Stimulated activated naive B cell treated with anti-CD40 and anti-IgM and Interleukin-4, amounts not matched to agents 10 μg/mL and 1 μg/mL and 100 μg/mL, for 72 hours (primary cell): ENCODE measurements at places on chromosomes 3 and 15.

GRCh38 chr3:128190501-128190900 is 37.2 kb downstream of the EEFSEC start:
- no peak for DNase-seq

- DNase-seq = no peak
Observed at GRCh38 chr15:76035593-76035992, 23.4 kb upstream of the NRG4 start.

DNA sequence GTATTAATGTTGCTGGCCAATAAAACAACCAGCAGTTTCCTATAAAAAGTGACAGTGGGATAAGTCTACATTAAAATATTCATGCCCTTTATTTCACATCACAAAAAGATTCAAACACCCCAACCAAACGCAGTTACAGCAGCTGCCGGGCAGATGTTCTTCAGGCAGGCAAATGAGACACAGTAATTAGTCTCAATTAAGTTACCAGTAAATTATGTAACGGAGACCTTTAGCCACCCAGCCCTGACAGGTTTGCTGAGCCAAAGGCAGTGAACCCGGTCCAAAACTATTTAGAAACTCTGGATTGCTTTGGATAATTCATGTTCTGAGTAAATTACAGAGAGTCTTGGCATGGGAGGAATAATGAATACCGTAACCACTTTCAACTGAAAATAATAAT is 289.2 kb upstream of the LYSMD4 start:
- DNase-seq = no peak

- no peak for DNase-seq
Observed at GRCh38 chr3:115551016-115551415, 72.3 kb upstream of the GAP43 start.

- no peak for DNase-seq
Observed at GRCh38 chr15:101213147-101213546, 38.7 kb downstream of the CHSY1 start.

- DNase-seq = no peak
Observed at GRCh38 chr3:148975248-148975647, 16.1 kb upstream of the GYG1 start.

DNA sequence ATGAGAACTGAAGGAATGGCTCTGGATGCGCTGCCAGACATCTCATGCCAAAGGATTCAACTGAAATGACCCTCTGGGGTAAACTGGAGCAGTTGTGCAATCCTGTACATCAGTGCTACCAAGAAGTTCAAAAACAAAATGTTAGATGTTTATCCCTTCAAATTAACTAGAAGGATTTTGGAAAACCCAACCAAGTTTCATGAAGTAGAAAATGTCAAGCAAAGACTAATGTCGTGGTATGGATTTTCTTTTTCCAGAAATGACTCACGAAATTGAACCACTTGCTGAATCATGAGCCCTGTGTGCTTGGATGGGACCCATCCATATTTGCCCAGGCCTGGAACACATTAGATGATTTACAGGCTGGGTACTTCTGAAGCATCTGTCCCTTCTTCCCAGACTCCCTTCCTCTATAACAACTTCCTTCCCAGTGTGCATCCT is 101.6 kb downstream of the LRTM1 start:
- no peak for DNase-seq

- no peak for DNase-seq
Observed at GRCh38 chr3:174358252-174358651, 500.9 kb upstream of the NAALADL2 start.

DNA sequence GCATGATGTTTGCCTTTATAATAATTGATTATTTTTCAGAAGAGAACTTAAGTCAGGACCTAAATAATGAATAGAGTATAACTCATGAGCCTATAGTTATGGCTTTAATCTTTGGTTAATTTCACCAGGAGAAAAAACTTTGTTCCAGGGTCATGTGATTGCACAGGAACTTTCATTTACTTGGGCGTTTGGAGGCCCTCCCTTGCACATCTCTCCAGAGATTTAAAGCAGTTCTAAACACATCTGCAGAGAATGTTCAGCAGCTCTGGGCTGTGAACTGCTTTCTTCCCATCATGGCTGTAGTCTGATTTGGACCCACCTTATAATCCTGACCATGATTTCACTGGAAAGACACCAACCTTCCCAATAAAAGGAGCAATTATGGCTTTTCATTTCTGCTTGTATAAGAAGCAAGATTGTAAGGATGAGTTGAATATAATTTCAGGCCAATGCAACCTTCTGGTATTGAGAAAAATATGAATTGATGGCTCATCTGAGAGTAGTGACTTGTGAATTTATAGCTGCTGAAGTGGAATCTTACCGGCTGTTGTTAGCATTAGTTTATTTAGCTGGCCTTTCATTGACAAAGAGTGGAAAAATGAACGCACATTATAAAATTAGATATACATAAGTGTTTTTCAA is 80.9 kb upstream of the PRTG start:
- no peak for DNase-seq

DNA sequence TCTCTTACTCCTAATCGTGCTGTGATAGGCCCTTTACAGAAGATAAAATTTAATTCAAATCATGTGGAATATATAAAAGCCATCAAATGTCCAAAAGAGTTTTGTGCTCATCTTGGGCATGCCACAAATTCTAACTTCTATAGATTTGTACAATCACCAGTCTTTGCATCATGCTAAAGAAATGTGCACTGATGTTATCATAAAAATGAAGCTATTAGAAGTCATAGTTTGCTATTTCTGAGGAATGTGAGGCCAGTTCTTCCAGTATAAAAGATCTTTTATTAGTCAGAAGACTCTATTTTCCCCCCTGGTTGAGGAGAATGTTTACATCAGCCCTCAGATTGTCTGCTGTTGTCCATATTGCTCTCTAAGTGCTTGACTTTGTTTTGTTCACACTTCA is 2.1 kb upstream of the ANXA2 start:
- DNase-seq = no peak

- DNase-seq = no peak
Observed at GRCh38 chr3:49940667-49941249, 808 bp downstream of the RBM6 start.

DNA sequence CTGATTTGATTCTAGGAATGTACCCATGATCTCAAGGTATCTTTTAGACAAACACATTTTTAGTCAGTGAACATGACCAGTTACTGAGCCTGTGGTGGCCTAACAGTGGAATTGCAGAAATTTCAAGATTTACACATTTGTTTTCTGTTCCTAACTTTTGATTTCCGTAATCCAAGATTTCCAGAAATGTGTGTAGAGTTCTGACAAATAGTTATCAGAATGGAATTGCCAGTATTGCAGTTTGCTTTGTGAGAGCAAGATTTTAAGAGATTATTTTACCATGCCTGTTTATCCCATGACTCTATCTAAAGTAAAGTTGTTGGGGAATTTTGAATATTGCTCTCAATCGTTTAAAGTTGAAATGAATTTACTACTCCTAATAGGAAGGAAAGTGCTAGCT is 11.7 kb upstream of the UTS2B start:
- DNase-seq = no peak

DNA sequence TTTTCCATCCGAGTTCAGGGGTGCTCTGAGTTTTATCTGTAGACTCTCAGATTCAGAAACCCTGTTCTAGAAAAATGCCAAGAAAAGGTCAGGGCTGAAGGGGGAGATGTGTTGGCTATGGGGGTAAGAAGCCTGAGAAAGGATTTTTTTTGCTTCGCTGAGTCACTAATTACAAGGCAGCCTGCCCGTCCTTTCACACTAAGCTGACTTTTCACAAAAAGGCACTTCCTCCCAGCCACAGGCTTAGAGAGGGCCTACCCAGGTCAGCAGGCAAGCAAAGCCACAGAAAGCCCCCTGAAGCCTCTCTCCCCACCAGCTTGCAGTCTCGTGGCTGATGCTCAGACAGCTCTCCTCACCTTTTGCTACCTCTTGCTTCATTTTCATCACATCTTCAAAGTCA is 192.6 kb upstream of the PRICKLE2 start:
- DNase-seq = no peak

- no peak for DNase-seq
Observed at GRCh38 chr15:31974154-31974794, 56.0 kb upstream of the CHRNA7 start.

- no peak for DNase-seq
Observed at GRCh38 chr3:48679411-48680391, 6.0 kb downstream of the NCKIPSD start.

DNA sequence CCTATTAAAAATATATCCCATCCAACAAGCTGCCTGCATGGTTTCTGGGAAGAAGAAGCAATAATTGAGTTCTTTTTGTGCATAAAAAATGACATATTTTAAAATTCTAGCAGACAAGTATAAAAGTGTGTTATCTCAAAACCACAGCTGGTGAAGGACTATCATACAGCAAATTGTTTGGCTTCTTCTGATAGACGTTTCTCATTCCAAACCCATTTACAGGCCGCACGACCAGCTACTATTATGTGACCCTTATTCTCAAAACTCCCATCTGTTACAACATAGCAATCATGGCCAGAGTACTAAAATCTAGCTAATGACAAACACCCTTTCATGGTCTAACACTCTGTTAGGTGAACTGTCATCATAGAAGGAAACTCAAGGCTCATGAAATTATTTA is 21.7 kb downstream of the ETFA start:
- no peak for DNase-seq

DNA sequence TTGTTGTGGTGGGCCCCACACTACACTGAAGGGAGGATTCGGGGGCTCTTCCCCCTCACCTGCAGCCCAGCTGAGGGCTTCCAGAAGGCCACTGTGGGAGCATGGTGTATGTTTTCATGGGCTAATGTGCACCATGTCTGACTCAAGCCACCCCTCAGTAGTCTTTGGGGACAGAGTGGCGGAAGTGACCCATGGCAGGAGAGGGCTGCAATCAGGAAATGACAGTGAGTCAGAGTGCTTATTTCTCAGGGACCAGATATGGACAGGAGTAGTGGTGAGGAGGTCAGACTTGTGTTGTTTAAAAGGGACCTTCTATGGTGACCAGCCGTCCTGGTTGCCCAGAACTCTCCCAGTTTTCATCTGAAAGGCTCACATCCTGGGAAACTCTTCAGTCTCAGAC is 32.8 kb upstream of the SLC9A9 start:
- no peak for DNase-seq

DNA sequence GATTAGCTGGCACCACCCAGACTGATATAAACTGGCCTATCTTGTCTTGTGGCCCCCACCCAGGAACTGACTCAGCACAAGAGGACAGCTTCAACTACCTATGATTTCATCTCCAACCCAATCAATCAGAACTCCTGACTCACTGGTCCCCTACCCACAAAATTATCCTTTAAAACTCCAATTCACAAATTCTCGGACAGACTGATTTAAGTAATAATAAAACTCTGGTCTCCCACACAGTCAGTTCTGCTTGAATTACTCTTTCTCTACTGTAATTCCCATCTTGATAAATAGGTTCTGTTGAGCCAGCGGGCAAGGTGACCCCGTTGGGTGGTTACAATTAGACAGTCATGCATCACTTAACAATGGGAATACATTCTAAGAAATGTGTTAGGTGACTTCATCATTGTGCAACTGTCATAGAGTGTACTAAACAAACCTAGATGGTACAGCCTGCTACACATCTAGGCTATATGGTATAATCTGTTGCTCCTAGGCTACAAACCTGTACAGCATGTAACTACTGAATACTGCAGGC is 48.1 kb upstream of the MAP4 start:
- DNase-seq = no peak

- no peak for DNase-seq
Observed at GRCh38 chr3:109050591-109051167, 67.3 kb downstream of the MORC1 start.

DNA sequence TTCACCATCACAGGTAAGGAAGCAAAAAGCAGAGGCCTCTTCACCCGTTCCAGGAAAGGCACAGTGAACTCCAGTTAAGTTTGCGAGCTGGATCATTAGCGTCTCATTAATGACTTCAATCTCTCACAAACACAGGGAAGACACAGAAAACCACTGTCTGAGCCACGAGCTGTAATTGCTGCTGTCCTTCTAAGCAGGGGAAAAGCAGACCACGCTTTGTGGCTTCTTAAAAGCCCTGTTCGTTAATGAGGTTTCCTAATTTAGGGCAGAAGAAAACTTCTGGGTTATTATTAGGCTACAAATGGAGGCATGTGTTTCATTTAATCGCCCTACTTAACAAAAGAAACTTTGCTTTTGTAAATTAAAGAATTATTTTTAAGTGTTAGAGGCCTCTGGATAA is 50.6 kb upstream of the FAM174B start:
- DNase-seq = no peak

DNA sequence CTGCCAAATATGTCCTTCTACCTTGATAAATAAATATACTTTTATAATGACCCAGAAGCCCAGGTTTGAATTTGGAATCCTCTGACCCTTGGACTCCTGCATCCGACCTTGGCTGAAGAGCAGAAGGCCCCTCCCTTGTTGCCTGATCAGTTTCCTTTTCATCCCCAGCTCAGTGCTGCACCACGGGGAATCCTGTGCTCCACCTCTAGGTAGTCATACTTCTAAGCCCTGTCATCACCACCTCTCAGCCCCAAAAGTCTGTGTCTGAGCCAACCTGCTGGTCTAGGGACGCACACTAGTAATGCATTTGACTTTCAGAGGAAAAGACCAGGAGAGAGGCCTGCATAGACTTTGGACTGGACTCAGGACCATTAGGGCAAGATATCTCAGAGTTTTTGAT is 310.6 kb downstream of the NLGN1 start:
- no peak for DNase-seq
